ENCODE measurements at places on chromosomes 1 and 21.

DNA sequence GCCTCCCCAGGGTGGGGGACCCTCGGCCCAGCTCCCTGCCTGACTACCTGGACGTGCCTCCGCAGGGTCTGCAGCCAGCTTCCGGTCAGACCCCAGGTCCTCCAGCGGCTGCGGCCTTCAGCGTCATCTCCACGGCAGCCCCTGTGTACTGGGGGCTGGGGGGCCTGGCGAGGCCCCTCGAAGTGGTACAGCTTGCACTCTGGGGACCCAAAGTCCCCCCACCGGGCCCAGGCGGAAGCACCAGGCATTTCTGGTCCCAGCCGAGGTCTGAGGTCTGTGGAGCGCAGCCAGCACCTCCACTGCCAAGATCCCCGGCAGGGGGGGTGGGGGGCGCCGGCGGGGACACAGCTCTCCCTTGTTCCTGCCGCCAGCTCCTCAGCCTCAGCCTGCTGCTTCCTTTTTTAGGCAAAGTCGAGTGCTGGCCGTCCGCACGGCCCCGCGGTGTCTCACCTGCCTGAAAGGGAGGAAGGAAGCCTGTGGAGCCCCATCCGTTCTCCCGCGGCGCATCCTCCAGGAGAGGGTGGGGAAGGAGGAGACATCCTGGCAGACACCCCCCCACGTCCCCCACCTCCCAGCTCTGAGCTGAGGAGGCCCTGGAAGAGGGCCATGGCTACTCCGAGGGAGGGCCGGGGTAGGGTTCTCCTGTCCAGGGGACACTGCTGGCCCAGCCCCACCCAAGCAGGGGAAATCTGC, 1.2 kb upstream of the VWA1 start:
- DNase-seq, result no peak

DNA sequence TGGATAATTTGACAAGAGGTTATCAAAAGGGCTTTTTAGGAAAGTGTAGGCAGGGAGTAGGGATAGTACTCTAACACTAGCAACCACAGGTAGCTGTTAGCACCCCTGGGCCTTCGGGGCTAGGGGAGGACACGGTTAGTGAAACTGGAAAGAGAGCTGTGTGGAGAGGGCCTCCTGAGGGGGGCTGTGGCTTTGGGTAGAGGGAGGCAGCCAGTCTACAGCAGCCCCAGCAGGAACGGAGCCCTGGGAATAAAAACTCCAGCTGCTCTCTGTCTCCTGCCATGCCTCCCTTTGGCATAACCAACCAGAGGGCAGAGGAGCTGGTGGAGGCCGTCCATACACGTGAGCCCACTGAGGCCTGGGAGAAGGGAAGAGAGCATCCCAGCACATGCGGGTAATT, 223.2 kb downstream of the FOXD2 start:
- DNase-seq, result no peak

GRCh38 chr1:175794586-175794985, 51.2 kb upstream of the TNR start:
- no peak for DNase-seq

DNA sequence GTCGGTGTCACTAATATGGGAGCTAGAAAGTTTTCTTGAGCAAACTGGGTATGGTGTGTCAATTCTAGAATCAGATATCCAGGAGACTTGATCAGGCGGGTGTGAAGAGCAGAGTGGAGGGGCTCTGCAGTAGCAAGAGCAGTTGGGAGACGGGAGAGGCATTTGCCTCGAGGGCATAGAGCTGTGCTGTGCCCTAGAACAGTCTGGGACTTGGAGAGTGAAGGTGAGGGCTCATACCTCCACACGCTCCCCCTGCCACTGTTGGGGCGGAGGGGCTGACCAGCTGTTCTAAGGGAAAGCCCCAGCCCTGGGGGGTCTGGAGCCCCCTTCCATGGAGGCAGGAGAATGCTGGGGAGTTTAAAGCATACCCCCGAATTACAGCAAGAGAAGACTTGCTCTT, 33.8 kb downstream of the SIM2 start:
- no peak for DNase-seq

GRCh38 chr1:45864167-45865106, 61.0 kb downstream of the MAST2 start:
- DNase-seq, result no peak

- DNase-seq, result no peak
Observed at GRCh38 chr1:169115891-169116585, 9.5 kb downstream of the ATP1B1 start.

GRCh38 chr1:221162352-221162751, 283.1 kb downstream of the HLX start:
- DNase-seq, result no peak

DNA sequence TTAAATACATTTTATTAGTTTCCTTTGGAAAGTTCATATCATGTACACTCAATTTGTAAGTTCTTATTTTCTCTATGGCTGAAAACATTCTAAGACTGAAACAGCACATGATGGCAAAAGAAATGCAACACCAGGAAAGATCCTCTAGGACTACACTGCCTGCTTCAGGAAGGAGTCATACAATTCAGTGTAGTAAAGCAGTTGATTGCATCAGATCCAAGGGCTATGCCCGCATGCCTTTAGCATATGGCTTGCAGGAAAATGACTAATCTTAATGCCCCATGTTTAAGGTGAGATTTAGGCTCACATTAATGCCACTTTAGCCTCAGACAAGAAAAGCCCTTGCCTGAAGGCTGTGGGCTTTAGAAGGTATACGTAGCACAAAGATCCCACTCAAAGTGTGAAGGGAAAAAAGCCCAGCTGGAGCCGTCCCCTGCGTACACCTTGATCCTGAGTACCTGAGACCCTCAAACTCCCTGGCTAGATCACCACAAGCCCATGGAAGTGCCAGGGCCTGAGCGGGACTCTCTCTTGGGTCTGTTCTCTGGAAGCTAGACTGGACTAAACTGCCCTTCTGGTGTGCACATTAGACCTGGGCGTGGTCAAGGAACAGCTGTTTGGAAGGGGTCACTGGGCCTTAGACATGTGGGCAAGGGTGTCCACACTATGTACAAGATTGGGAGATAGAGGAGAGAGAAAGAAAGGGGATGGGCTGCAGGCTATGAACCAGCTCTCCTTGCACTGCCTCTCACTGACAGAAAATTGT, 52.9 kb downstream of the ESRRG start:
- DNase-seq, result no peak

GRCh38 chr1:76125473-76126219, 51.1 kb downstream of the ST6GALNAC3 start:
- DNase-seq, result no peak

- no peak for DNase-seq
Observed at GRCh38 chr1:145997718-145998023, 1.3 kb upstream of the TXNIP start.

- DNase-seq, result no peak
Observed at GRCh38 chr1:41344708-41345159, 16.5 kb upstream of the FOXO6 start.

DNA sequence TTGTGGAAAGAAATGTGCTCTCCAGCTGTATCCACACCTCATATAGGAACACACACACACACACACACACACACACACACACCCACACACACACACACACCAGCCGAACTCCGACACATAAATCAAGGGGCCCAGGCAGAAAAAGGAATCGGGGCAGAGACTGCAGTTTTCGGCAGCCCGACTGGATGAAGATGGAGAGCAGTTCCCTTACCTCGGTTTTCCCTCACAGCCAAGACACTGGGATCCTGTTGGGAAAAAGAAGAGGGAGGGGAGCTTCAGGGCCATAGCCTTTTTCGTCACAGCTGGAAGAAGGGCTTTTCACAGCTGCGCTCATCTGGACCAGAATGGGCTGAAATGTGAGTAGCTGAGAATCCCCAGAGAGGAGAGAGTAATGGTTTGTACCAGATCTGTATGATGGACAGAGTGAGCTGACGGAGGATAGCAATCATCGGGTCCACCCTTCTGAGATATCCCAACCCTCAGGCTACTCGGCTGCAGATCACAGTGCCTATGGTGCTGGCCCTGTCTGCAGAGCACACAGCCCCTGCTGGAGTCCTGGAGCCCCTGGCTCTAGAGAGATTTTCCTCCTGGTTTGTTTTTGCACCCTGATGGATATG, 37.7 kb downstream of the PIK3C2B start:
- no peak for DNase-seq

Data from stimulated activated CD8-positive, alpha-beta memory T cell treated with anti-CD3 and anti-CD28 coated beads, Interleukin-12 subunit alpha, Interleukin-12 subunit beta, amount 100 ng/mL, for 1 hour (primary cell).